Stimulated activated CD8-positive, alpha-beta memory T cell treated with anti-CD3 and anti-CD28 coated beads, Interleukin-2, amount 100 ng/mL, for 1 hour (primary cell): ENCODE measurements at places on chromosomes 2 and 18.

DNA sequence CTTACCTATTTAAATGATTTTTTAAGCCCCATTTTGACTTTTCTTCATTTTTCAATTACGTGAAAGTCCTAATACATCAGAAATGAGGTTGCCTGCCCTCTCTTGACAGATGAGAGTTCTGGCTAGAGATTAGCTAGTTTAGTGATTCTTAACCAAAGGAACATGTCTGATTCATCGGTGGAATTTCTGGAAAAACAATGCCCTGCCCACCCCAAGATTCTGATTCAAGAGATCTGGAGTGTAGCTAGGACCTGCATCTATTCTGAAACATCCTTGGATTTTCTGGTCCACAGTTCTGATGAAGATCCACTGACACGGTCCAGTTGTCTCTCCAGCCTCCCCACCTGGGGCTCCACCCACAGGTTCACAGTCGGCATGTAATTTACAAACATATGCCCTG, 111.2 kb downstream of the KLF7 start:
- DNase-seq, result no peak

- DNase-seq, result no peak
Observed at GRCh38 chr2:162840598-162841246, 2.2 kb upstream of the KCNH7 start.

DNA sequence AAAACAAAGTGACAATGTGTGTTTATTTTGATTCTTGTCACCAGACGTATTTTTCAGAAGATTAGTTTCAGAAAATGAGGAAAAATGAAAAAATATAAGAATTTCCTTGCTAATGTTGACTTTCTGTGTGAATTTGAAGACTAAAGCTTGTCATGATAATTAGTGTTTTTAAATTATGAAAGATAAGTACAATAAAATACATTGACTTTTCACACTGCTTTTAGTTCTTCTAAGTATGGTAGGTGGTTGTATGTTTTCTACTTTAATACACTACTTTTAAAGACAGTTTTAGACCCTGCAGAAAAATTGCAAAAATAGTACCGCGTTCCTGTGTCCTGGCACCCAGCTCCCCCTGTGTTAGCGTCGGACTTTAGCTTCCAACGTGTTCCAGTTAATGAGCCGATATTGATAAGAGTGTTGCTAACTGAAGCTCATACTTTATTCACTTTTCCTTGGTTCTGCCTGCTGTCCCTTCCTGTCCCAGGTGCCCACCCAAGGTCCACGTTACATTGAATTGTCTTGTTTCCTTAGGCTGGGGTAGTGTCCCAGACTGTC, 695 bp downstream of the RBFA start:
- DNase-seq, result no peak

DNA sequence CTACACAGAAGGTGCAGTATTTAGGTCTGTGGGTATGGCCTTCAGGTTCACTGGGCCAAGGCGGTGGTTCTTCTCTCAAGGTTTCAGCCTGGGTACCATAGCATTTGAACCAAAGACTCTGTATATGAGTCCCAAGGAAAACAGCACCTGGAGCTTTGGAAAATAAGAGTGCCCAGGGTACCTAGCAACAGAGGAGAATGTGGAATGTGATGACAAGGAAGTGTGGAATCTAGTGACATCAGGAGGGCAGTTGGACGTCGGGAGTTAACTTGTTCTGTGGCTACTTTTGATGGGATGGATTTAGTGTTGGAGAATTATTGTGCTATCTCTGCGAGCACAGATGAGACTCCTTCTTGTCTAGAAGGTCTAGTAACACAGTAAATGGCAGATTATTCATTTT, 201.2 kb downstream of the NOL4 start:
- DNase-seq, result no peak

GRCh38 chr2:74548285-74548899, 5.3 kb downstream of the LOXL3 start:
- no peak for DNase-seq

DNA sequence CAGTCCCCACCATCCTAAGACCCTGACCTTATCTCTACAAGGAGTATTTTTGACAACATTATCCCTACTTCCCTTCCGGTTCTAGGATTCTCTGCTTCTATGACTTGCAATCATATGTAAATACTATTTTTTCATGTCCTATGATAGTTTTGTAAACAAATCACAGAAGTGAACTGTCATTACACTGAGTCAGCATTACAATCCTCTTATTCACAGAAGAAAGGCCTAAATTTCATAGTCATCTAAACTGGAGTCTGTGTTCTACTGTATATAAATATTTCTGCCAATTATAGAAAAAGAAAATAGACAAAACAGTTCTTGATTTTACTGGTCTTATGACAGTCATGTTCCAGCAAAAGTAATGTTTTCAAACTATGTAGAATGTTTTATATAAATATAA, 265.1 kb downstream of the NCKAP5 start:
- no peak for DNase-seq
